ENCODE measurements at places on chromosomes 11 and 22.

DNA sequence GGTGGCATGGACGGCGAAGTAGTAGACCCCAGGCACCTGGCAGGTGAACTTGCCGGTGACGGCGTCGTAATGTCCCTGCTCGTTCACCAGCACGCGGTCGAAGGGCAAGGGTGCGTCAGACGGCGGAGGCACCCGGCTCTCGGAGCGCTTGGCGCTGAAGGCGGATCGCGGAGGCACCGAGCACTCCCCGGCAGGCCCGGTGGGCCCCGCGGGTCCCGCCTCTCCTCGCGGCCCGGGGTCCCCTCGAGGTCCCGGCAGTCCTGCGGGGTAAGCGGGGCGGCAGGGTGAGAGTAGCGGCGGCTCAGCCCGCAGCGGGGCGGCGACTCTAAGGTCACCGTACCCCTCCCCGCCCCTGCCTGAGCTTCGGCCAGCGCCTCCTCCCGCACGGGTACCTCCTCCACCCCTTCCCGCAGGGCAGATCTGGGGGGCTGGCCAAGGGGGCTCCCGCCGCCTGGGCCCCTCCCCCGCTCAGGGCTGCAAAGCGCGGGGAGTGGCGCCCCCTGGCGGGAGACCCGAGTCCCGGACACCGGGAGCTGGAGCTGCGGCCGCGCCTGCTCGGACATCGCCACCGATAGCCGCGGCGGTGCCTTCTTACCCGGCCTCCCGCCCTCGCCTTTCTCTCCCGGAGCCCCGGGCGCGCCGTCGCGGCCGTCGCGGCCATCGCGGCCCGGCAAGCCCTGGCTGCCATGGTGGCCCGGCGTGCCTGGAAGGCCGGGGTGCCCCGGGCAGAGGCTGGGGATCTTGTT, 921 bp downstream of the C1QTNF5 start:
- peak; percentile 81 for DNase-seq

DNA sequence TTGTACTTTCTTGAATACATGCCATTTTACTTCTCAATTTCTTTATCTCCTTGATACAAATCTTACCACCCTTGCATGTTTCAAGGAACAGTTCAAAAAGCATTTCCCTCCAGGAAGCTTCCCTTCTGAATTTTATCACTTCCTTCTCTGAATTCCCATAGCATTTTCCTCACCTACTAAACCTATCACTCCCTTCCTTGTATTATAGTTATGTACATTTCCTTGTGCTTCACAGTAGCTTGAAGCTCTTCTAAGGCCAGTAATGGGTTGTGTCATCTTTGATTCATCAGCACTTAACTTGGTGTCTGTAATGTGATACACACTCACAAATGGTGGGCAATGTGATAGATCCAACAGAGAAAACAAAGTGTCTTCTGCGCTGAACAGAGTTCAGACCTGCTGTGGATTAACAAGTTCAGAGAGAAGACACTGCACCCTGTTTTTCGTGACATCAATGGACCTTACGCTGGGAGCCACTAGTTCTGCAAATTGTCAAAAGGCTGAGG, 127.5 kb downstream of the CCDC81 start:
- no peak for DNase-seq

GRCh38 chr11:122749005-122749687, 89.2 kb upstream of the CRTAM start:
- DNase-seq: peak; percentile 41

DNA sequence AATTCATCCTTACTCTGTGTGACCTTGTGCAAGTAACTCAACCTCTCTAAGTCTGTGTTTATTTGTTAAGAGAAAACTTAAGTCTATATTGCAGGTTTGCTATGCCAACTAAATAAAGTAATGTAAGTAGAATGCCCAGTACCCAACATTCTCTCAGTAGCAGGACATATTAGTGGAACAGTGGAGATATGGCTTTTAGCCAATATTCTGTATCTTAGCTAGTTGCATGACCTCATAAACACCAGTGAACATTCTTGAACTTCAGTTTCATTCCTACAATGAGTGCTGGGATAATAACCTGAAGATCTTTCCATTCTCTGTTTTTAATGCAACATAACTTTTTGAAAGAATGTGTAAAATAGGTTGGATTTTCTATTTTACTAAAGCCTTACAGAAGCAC, 77.0 kb downstream of the RAB38 start:
- DNase-seq: no peak

DNA sequence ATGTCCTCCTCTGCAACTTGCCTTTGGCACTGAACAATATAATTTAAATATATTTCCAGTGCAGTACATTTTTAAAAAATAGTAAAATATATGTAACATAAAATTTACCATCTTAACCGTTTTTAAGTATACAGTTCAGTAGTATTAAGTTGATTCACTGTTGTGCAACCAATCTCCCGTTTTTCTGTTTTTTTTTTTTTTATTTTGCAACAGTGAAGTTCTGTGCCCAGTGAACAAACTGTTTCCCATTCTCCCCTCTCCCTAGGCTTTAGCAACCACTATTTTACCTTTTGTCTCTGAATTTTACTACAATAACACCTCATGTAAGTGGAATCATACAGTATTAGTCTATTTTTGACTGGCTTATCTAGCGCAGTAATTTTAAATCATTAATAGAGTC, 13.8 kb downstream of the PRRG4 start:
- no peak for DNase-seq

- DNase-seq: no peak
Measured at GRCh38 chr11:71930556-71931244, 1.9 kb downstream of the RNF121 start.

GRCh38 chr22:49533886-49534285, 293.8 kb downstream of the BRD1 start:
- DNase-seq: no peak

- DNase-seq: no peak
Measured at GRCh38 chr11:117923275-117923674, 5.9 kb downstream of the TMPRSS13 start.

GRCh38 chr11:26937386-26937785, 56.5 kb upstream of the FIBIN start:
- no peak for DNase-seq

- peak; percentile 16 for DNase-seq
Measured at GRCh38 chr11:120660024-120660565, 148.5 kb downstream of the GRIK4 start.

DNA sequence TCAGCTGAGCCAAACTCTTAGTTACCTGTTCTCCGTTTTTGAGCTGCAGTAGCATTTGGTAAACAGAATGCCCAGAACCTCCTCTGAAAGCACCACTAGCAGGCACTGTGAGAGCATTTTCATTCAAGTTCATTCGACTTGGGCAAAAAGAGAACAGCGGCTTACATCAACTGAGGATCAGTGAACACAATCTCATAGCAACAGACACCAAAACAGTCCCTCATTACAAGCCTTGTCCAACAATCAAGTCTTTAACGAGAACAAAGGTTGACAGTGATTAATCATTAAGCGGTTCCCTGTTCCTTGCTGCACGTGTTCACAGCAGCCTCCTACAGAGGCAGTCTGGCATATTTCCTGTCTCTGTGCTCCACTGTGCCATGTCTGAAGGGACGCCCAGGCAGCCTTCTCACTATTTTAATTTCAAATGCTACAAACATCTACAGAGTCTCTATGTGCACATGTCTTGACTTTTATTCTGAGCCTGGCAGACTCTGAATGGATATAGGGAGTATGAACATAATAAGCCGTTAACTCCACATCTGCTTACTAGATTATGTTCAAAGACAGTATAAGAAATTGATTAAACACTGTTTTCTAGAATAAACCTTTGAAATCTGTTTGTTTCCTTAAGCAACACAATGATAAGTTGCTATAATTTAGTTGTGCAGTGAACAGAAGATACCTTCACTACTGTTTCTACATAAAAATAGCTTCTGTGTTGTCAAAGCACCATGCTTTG, 88.3 kb upstream of the MTMR2 start:
- DNase-seq: peak; percentile 83

DNA sequence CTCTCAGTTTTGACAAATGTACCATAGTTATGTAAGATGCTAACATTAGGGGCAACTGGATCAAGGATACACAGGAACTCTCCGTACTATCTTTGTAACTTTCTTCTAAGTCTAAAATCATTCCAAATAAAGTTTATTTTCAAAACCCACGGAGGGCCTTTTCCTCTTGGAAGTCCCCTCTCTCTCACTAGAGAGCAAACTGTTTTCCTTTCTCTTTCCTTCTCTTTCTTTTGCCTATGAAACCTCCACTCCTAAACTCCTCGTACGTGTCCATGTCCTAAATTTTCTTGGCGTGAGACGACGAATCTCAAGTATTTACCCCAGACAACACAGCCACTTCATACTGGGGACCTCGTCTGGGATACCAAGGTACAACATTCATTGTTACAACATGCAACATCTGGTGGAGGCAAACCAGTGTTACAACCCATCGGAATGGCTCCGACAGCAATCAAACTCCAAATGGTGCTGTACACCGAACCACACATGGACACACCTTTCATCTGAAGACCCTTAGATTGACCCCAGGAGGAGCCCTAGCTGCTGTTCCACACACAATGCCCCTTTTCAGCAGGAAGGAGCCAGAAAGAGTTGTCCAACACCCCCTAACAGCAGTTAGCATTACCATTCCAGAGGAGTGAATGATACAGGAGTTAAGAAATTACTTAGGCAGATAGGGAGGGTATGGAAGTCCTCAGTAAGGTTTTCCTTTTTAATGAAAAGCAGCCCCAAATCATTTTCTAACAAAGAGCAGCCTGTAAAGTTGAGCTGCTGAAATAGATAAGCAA, 108.1 kb downstream of the SGSM3 start:
- no peak for DNase-seq

- DNase-seq: no peak
Measured at GRCh38 chr11:12691473-12691872, 17.3 kb downstream of the TEAD1 start.

DNA sequence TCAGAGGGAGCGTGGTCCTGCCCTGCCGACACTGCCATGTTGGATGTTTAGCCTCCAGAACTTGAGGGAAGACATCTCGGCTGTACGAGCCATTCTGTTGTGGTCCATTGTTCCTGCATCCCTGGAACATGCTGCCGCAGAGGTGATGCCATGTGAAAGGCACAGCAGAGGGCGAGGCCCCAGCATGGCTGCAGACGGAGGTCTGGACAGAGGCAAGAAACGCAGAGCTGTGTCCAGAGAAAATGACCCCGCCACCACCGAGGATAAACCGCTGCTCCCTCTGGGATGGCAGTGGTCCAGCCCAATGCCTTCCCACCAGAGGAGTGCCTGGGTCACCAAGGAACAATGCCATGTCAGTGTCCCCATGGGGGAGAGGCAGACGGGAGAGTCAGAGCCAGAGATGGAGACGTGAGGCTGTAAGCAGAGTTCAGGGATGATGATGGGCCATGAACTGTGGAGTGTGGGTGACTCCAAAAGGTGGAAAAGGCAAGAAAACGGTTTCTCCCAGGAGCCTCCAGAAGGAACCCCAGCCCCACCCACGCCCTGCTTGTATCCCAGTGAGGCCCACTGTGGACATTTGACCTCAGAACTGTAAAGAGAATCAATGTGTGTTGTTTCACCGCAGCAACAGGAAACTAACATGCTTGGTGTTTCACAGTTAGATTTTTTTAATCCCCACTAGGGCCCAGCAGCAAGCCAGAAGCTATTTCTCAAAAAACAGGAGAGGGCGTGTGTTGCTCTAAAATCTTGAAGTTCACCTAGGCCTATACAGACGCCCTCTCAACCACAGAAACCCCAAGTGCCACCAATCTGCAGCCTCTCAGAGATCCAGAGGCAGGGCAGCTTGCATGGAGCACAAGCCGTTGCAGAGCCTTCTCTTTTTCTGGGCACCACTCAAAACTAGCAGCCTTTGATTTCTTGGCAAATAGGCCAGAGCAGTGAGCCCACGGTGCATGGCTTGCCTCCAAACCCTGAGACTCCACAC, 1422.9 kb downstream of the TBC1D22A start:
- no peak for DNase-seq

GRCh38 chr22:30186041-30186440, 60.5 kb downstream of the LIF start:
- no peak for DNase-seq

- no peak for DNase-seq
Measured at GRCh38 chr22:48370508-48371325, 1457.0 kb downstream of the BRD1 start.

- DNase-seq: no peak
Measured at GRCh38 chr11:110493346-110493745, 63.6 kb downstream of the FDX1 start.

GRCh38 chr11:61963282-61964057, 4.0 kb downstream of the FTH1 start:
- DNase-seq: no peak

DNA sequence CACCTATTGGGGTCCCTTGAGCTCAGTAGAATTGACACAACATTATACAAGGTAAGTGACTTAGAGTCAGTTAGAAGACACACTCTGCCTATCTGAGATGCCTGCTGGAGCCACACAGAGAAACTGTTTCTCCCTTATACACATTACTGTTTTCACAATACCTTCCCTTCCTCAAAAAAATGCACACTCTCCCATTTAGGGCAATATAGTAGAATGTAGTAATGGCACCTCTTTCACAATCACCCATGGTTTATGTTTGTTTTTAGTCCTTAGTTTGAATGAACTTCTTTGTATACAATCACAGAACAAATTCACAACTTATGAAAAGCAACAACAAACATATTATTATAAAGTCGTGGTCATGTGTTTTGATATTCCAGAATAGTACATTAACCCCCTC, 14.3 kb downstream of the OR52H1 start:
- DNase-seq: no peak

GRCh38 chr22:40348025-40348658, 1.8 kb downstream of the ADSL start:
- DNase-seq: peak; percentile 75

DNA sequence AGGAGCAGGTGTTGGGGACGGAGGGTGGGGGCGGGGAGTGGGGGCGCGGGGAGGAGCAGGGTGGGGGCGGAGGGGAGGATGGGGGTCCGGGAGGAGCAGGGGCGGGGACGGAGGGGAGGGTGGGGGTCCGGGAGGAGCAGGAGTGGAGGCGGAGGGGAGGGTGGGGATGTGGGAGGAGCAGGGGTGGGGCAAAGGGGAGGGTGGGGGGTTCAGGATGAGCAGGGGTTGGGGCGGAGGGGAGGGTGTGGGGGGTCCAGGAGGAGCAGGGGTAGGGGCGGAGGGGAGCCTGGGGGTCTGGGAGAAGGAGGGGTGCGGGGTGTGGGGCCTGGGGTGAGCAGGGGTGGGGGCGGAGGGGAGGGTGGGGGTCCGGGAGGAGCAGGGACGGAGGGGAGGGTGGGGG, 17.1 kb downstream of the CRELD2 start:
- no peak for DNase-seq

GRCh38 chr22:23801238-23801821, 14.6 kb downstream of the SMARCB1 start:
- DNase-seq: no peak

- DNase-seq: no peak
Measured at GRCh38 chr11:85029964-85030363, 597.2 kb downstream of the DLG2 start.

- DNase-seq: no peak
Measured at GRCh38 chr11:61682906-61683675, 2.9 kb downstream of the DAGLA start.

GRCh38 chr11:133947321-133947756, 9.4 kb downstream of the IGSF9B start:
- peak; percentile 82 for DNase-seq

DNA sequence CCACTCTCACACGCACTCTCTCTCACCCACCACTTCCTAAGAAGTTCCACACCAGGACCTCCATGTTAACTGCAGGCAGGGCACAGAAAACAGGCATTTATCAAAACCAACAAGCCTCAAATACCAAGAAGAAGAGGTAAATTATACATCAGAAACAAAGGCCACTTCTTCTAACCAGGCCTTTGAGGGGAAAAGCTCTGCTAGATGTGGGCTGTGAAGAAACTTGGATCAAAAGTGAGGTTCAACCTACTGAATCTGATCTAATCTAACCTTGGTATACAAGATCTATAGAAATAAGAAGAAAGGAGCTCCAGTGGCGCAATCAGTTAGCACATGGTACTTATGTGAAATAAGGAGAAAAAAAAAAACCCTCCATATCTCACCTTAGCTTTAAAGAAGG, 91.9 kb downstream of the FAM168A start:
- DNase-seq: no peak
